ENCODE measurements at places on chromosomes 2 and 18.
A peak's percentile ranks its signal among the peaks of the same experiment; 100 is the strongest.

GRCh38 chr18:76754351-76754750 lies 68.0 kb upstream of the ZNF236 start:
- no peak for DNase-seq

DNA sequence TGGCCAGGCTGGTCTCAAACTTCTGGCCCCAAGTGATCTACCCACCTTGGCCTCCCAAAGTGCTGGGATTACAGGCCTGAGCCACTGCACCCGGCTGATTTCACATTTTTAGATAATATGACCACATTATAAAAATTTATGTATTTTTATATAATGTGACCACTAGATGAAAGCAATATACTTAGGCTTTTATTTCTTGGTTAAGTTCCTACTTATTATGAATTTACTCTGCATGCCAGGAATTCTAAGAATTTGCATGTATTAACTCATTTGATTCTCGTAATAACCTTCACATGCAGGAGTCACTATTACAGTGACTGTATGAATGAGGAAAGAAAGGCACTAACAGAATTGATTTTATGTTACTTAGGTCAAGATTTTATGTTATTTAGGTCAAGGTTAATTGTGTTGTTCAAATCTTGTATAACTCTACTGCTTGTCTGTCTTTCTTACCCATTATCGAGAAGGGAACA lies 25.6 kb upstream of the CASP8 start:
- no peak for DNase-seq

DNA sequence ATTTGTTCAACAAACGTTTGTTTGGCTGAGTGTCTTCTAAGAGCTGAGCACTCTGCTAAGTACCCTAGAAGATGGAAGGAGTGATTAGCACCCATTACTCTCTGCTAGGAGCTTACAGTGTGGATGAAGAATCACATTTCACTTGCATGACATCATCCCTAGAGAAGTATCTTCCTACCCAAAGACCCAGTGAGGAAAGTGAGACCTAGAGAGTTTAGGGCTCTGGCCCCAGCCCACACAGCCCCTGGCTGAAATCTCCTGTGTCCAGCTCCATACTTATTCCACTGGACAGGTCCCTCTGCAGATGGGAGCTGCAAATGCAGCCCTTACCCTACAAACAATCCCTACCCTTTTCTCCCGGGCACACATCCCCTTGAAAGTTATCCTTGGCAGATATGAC lies 26.8 kb upstream of the EPAS1 start:
- DNase-seq: no peak

- DNase-seq: no peak
Observed at GRCh38 chr2:75087736-75088135, 111.6 kb downstream of the TACR1 start.

GRCh38 chr2:227871375-227871791 lies at the start of gene DAW1:
TSS of gene DAW1 (plus strand) at chr2:227871631. CDS start at chr2:227871690, 59 bp downstream.
- no peak for DNase-seq

- DNase-seq: no peak
Observed at GRCh38 chr2:231925303-231926179, 655 bp downstream of the NPPC start.

GRCh38 chr2:216001216-216002100 lies 11.9 kb downstream of the MREG start:
- no peak for DNase-seq

- DNase-seq: no peak
Observed at GRCh38 chr2:88321449-88322248, 130.8 kb downstream of the FOXI3 start.

DNA sequence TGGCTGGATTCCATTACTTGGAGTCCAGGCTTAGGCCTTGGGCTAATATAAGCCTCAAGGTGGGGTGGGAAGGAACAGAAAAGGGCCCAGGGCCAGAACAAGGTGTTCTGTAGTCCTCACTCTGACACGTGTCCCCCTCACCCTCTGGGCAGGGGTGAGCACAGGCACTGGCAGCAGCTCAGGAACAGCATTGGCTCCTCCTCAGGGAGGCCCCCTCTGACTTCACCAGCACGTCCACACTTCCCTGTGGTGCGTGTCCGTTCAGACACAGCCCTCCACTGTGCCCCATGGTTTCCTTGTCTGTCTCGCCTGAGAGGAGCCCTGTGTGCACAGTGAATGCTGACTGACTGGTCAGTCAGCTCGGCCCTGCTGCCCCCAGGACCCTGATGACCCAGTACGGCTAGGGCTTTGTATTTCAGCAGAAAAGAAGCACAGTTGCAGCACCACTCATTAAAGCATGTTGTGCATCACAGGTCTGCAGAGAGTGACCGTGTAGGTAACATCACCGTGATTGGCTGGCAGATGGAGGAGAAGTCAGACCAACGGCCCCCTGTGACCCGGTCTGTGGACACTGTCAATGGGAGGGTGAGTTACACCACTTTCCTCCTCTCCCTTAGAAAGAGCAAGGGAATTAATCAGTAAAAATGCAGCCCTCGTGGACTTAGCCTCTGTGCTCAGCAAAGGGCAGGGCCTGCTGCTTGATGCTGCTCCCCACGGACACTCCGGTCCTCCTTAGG lies 70.8 kb downstream of the COA5 start:
- DNase-seq: no peak

GRCh38 chr18:40159141-40160017 lies 1795.7 kb upstream of the PIK3C3 start:
- DNase-seq: no peak

DNA sequence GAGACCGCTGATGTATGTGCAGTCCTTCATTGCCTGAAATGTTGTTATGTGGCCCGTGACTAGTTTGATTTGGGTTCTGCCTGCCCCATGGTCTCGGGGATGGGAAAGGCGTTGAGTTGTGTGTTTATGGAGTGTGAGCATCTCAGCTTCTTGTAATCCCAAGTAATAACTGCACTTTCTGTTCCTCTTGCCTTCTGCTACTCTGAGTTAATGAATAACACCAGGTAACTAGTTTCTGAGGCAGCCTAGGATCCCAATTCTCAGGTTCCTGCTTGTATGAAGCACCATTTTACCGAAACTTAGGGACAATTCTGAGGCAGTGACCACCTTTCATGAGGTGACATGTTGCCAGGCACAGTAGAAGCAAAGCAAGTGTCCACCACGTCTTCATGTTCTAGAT lies 170.0 kb downstream of the ALK start:
- no peak for DNase-seq

DNA sequence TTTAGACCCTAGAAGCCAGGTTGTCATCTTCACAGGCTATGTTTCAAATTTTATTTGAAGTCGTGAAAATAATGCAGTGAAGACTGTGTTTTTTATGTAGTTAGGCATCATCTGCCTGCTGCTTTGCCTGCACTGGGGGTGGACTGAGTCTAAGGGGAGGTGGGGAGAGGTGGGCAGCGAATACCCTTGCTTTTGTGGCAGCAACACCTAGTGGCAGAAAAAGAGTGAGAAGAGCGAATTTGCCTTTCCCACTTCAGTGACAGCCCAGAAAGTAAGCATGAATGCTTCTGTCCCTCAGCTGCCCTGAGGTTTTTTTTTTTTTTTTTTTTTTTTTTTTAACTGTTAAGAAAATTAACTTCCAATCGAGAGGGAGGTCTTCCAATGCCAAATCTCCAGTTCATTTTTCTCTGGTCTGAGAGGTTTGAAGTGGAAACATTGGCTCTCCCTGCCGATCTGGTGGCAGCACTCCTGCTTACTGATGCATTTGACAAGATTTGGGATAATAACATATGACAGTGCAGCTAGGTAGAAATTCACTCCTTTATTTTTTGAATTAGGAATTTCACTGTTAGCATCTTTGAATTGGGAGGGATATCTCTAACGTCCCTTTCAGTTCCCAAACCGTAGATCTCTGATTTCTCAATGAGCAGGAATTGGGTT lies 60.3 kb upstream of the LYPD6B start:
- no peak for DNase-seq

DNA sequence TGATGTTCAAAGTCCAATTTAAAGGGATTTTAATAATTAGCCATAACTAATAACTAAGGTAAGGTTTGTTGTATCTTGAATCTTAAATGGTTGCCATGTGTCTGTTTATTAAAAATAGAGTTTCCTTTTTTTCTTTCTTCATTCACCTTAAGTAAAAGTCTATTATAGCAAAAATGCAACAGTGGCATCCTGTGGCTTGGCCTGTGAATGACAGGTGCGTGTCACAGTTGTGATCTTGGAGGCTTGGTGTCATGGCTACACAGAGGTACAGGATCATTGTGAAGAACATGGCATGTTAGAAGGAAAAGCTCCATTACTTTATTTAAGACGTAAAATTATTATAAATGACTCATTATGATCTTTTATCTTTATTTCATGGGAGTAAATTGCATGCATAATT lies 246.1 kb downstream of the BCL2 start:
- DNase-seq: no peak

GRCh38 chr18:53375621-53376020 lies 848.8 kb downstream of the MBD2 start:
- no peak for DNase-seq

- no peak for DNase-seq
Observed at GRCh38 chr18:44901283-44901682, 220.6 kb downstream of the SETBP1 start.

DNA sequence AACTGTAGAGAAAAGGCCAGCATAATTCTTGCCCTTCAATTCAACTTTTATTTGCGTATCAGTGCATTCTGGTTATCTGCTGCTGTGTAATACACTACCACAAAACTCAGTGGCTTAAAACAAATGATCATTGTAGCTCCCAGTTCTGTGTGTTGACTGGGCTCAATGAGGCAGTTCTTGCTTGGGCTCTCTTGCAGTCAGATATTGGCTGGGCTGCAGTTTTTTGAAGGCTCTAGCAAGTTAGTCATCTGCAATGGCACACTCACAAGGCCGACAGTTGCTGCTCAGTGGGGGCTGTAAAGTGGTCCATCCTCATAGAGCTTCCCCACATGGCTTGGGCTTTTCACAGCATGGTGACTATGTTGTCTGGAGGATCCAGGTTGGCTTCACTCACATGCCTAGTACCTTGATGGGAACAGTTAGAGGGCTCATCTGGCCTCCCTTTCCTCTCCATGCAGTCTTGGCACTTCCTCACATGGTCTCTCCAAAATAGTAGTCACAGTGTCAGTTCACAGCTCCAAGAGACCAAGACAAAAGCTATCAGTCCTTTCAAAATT lies 110.6 kb upstream of the TNP1 start:
- DNase-seq: no peak

DNA sequence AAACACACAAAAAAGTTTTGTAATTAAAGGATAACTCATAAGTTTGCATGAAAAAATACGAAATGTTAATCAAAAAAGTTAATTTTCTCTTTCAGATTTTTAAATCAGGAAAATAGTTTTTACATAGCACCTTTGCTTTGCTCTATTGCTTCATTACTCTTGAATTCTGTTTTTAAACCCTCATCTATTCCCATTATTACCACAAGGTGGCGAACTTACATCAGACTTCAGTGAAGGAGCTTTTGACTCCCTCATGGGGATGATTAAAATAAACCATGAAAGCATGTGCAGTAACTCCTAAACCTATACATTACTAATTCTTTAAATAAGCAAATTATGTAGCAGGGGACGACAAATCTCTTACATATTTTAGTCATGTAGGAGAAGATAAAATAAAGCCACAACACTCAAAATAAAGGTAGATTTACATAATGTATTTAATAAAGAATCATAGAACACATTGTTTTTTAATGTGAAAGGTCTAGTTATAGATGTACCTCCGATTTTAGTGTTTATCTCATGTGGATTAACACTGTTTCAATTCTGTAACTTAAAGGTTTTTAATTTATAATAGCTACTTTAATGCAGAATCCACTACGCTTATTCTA lies 105.2 kb downstream of the NETO1 start:
- peak; percentile 12 for DNase-seq

DNA sequence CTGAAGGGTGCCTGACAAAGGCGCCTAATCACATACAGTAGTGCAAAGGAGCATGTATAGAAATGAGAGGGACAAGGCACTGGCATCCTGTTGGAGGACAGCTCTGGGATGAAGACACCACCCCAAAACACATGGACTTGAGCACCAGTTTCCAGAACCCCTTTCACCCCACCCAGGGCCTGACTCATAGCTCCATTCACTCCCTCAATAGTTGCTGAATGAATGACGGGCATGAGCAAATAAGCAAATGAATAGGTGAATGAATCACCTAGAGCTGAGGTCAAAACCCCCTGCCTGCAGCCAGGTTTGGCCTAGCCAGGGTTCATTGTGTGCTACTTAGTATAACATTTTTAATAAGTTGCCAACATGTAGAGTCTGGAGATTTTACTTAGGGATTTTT lies 66.3 kb downstream of the NRP2 start:
- DNase-seq: no peak

DNA sequence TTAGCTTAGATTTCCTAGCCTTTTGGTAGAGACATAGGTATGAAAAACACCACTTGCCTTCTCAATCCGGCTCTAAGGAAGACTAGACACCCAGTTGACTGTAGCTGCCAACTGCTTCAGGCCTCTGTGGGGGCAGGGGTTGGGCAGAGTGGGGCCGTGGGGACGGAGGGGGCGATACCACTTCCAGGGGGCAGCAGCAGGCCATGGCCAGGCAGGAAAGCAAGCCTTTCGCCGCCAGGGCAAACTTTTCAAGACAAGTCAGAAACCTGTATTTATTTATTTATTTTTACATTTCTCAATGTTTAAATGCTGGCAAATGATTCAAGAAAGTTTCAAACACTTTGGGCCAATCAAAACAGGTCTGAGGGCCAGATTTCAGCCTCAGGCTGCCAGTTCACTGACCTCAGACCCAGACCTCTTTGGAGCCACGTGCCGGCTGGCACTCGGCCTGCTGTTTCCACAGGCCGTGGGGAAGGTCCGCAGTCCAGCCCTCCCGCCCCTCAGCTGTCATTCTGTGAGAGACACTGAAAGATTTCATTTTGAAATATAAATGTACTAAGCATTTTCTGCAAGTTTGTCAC lies 63.8 kb downstream of the MEX3C start:
- no peak for DNase-seq

DNA sequence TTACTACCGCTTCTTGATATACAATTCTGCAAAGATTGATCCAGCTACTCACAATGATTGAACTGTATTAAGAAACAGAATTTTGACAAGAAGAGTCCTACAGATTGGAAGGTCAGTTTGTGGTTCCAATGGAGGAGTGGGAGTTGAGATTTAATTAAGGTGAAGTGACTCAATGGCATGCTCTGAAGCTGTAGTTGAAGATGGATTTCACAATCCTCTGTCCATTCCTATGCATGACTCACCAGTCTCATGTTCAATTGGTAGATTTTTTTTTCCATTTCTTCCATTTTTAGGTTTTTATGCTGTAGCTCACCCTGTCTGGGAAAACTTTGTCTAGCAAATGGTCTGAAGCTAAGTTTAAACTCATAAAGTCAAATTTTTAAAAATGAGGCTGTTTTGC lies 83.3 kb downstream of the DPP4 start:
- DNase-seq: no peak

All from NCI-H524 treated with DMSO at 0.1 percent for 48 hours (cell line).